ENCODE measurements at places on chromosomes 5 and 9.

GRCh38 chr9:89702401-89702800, 97.6 kb downstream of the GADD45G start:
- no peak for DNase-seq

- no peak for DNase-seq
Measured at GRCh38 chr5:42015254-42015653, 90.2 kb downstream of the FBXO4 start.

- DNase-seq = no peak
Measured at GRCh38 chr9:4507306-4508130, 17.2 kb downstream of the SLC1A1 start.

- no peak for DNase-seq
Measured at GRCh38 chr5:39228596-39228995, 9.2 kb upstream of the FYB1 start.

DNA sequence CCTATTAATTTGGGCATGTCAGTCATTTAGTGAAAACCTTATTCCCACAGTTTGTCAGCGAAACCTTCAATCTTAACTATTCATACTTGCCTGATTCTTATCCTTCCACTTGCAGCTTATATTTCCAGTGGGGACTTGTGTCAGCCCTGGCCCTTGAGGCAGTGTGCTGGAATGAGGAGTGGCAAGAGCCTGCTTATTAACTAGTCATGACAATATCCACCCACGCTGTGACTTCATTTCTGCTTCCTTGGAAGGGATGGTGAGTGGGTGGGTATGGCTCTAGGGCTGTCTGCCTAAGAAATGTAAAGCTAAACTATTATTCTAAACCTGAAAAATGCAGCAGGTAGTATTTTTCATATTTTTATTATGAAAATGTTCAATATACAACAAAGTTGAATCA, 34.0 kb upstream of the LURAP1L start:
- DNase-seq = no peak

DNA sequence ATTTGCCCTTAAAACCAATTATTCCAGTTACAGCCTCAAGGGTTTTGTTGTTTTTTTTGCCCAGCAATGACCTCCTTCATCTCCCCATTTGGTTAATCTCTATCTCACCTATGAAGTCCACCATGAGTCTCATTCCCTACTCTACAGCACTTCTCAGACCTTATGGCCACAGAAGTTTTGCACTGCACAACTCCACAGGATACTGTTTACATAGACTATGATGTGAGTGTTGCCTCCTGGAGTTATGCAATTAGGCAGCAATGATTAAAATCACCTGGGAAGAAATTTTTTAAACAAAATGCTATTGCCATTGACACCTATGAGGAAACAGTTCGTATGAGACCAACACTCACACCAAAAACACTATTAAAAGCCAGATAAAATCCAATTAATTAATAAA, 39.7 kb downstream of the ZDHHC21 start:
- no peak for DNase-seq

Data from NK-92 treated with Interleukin-12 subunit alpha and Interleukin-12 subunit beta, amount 100 ng/mL, for 24 hours (cell line).